ENCODE measurements at places on chromosomes 6 and 20. TPM values are rescaled to one million over a fixed set of nuclear protein-coding genes. Genes with fewer than 3 reads are reported as not detected.
A peak's percentile ranks its signal among the peaks of the same experiment; 100 is the strongest.

OLIG3 gene
- total RNA-seq: not detected

DNA sequence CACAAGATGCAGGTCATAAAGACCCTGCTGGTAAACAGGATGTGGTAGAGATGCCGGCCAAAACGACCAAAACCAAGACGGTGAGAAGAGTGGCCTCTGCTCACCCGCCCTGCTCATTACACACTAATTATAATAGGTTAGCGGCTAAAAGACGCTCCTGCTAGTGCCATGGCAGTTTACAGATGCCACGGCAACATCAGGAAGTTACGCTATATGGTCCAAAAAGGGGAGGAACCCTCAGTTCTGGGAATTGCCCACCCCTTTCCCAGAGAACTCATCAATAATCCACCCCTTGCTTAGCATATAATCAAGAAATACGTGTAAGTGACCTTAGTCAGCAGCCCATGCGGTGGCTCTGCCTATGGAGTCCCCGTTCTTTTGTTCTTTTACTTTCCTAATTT is 17.6 kb downstream of the BHLHE23 start:
- DNase-seq: no peak
- peak overlapping the region; percentile 29 for H3K4me3 ChIP-seq
- H3K36me3 ChIP-seq: no peaks in the 10 kb centered on the region
- peaks cover 81% of the 10 kb centered on the region for H3K27me3 ChIP-seq
- no peaks in the 10 kb centered on the region for H3K4me1 ChIP-seq
- H3K27ac ChIP-seq: no peak overlapping the region

GRCh38 chr6:25954756-25955155 is 7.8 kb upstream of the TRIM38 start:
- H3K4me1 ChIP-seq: no peaks in the 10 kb centered on the region
- no peak for DNase-seq
- no peaks in the 10 kb centered on the region for H3K36me3 ChIP-seq
- H3K27ac ChIP-seq: no peak overlapping the region
- no peak overlapping the region for H3K4me3 ChIP-seq

ADAT2 gene
- total RNA-seq: 13.7 TPM

TNFRSF6B gene
- total RNA-seq: 2.1 TPM

PTK7 gene
- total RNA-seq: 63.1 TPM

- H3K36me3 ChIP-seq: no peaks in the 10 kb centered on the region
- no peak overlapping the region for H3K4me3 ChIP-seq
- H3K27me3 ChIP-seq: no peaks in the 10 kb centered on the region
- DNase-seq: no peak
- H3K4me1 ChIP-seq: no peaks in the 10 kb centered on the region
Observed at GRCh38 chr6:82869493-82869892, 196.1 kb downstream of the UBE3D start.

DNA sequence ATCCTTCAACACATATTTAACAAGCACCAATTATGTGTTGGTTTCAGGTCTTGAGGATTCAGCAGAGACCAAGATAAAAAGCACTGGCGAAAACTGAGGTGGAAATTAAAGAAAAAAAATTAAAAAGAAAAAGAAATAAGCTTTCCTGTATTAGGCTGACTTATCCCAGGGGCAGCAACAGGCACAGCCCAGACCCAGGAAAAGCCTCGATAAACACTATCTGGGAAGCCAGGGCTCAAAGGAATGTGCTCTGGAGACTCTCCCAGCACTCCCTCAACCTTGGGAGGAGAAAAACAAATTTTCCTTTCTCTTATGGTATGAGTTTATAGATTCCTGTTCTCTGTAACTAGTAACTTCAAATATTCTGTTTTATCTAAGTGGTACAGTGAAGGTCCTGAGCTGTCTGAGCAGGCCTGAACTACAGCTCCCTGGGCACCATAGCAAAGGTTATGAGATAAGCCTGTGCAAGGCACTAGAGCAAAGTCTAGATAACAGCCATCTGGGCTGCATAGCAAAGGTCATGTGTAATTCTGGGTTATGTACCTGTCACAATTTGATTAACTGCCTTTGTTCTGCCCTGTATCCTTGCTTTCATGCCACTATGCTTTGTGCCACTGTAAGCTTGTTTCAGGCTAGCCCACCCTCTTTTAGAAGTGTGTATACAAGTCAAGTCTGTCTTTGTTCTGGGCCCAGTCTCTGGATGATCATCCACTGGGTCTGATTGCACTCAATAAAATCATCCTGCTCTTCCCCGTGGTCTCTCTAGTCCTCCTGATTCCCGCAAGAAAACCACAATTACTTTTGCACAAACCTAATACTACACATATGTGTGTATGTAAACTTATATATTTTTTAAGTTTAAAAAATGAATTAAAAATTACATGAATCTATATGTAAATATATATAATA is 54.0 kb downstream of the IL22RA2 start:
- no peaks in the 10 kb centered on the region for H3K27me3 ChIP-seq
- no peak overlapping the region for H3K4me3 ChIP-seq
- no peaks in the 10 kb centered on the region for H3K36me3 ChIP-seq
- no peak overlapping the region for H3K27ac ChIP-seq
- peaks cover 14% of the 10 kb centered on the region for H3K4me1 ChIP-seq

Measured in suprapubic skin (tissue), 4 donors.